ENCODE measurements at places on chromosomes 2 and 18. TPM values are rescaled to one million over a fixed set of nuclear protein-coding genes. Genes with fewer than 3 reads are reported as not detected.

- no peak for DNase-seq
Observed at GRCh38 chr2:57602733-57603132, 443.9 kb upstream of the VRK2 start.

DNA sequence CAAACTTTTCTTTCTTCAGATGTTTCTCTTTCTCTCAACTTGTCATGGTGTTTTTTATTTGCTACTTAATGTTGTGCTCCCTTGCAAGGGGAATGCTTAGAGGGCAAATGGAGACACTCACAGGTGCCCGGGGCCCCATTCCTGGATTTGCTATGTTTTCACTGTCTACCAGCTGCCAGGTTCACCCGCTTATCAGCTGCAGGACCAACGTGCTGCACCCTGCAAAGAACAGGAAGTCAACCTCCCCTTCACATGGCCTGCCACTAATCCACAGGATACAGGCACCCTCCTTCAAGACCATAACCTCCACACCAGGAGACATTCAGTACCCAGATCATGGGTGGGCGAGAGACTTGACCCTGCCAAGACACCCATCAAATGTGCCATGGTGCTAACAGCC, 237.6 kb upstream of the STON1 start:
- no peak for DNase-seq

DNA sequence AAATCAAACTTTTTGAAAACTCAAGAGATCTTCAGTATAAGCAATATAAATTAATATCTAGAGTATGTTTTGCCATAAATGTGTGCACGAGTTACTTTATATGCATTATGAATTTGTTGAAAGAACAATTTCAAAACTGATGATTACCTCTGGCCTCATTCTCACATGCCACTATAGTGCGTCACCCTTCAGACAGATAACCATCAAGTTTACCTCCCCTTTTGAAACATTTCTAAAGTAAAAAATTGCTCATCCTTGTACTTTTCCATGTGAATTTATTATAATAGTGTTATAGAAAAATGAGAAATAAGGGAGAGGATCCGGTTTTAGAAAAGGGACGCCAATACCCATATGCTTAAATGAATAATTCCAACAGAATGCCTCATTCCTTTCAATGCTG, 38.3 kb downstream of the ZEB2 start:
- DNase-seq: no peak

- no peak for DNase-seq
Observed at GRCh38 chr2:98063291-98063854, 23.6 kb upstream of the VWA3B start.

- DNase-seq: no peak
Observed at GRCh38 chr18:11548916-11549551, 60.4 kb upstream of the SLC35G4 start.

DNA sequence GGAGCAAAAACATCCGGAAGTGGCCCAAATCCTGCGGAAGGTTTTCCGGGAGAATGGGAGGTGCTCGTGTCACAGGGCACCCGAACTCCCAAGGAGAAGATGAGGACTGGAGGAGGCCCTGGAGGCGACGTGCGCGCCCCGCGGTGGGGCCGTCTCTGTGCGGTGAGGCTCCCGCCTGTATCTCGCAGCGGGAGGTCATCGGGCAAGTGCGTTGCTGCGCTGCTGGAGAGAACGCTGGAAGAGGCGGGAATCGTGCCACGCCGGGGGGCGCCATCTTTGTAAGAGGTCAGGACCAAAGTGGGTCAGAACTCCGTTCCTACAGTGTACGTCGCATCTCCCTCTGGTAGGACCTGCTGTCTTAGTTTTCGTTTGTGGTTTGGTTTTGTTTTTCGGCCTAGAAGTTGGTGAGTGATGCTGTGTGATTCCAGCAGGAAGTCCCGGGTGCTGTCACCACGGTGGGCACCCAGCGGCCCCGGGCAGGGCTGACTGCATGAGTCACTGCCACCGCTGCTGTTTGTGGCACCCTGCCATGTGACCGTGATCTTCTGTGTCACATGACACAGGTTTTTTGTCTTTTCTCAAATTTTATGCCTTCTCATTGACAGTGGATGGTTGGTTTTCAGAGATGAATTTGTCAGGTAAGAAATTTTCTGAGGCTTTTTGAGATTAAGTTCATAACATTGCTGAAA, 21.5 kb upstream of the ATP9B start:
- no peak for DNase-seq

- no peak for DNase-seq
Observed at GRCh38 chr18:74281011-74281979, 10.5 kb downstream of the CYB5A start.

DNA sequence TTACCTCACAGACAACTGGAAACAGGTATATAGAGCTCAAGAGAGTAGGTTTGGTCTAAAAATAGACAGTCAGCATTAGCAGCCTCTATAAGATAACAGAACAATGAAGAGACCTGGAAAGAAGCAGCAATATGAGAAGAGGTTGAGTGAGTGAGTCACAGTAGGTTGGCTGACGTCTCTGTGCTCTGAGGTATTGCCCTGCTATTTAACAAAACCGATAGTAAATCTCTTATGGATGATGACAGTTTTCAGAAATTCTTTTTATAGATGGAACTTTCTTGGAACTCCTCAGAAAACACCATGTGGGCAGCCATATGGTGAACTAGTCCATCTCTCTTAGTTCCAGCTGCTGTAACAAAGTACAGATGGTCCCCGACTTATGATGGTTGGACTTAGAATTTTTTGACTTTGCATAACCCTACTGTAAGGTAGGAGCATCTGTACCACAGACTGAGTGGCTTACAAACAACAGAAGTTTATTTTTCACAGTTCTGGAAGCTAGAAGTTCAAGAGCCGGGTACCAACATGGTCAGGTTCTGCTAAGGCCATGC, 123.5 kb downstream of the MBD2 start:
- DNase-seq: no peak

DNA sequence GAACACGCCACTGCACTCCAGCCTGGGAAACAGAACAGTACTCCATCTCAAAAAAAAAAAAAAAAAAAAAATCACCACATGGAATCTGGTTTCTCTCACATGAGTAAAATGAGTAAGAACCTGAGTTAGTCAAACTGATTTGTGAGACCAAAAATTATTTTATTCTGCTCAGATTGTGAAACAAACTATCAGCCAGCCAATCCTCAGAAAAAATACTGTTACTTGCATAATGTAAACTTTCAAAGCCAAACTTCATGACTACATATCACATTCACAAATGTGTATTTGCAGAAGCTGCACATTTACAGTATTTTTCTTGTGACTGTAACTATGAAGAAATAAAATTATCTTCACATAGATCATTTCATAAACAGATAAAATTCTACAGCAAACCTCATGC, 23.2 kb downstream of the SUMO1 start:
- DNase-seq: no peak

GRCh38 chr2:158273791-158274190, 172.1 kb downstream of the UPP2 start:
- no peak for DNase-seq

DNA sequence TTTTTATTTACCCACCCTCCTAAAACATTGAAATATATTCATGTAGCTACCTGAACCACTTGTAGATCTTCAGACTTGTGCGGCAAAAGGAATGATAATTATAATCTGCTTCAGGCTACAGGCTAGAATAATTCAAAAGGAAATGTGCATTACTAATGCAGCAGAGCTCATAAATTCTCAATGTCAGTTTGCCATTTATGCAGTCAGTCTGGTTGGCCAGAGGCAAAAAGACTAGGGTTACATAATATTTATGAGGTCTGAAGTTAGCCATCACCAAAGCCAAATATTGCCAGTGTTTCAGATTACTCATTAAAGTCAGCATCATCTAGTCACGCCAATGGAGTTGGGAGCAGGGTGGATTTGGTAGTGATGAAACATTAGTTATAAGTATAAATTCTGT, 38.9 kb downstream of the METAP1D start:
- DNase-seq: no peak

- no peak for DNase-seq
Observed at GRCh38 chr18:52340406-52341102, 557 bp downstream of the DCC start.

- DNase-seq: no peak
Observed at GRCh38 chr2:200159357-200159707, 147.2 kb upstream of the SPATS2L start.

- DNase-seq: no peak
Observed at GRCh38 chr18:6589923-6590322, 139.6 kb upstream of the ARHGAP28 start.

GRCh38 chr2:226794751-226795171, 4.9 kb downstream of the IRS1 start:
- DNase-seq: no peak

DNA sequence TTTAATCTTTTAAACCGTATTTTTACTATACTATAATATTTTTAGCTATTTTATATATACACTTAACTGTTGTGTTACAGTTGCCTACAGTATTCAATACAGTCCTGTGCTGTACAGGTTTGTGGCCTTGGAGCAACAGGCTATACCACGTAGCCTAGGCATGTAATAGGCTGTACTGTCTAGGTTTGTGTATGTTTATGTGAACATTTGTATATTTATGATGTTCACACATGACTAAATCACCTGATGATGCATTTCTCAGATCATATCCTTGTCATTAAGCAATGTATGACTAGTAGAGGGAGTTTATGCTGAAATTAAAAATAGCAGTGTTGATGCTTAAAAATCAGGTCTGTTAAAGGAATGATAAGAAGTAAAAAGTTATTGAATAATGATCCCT, 92.3 kb upstream of the RANBP2 start:
- no peak for DNase-seq

GRCh38 chr18:59416818-59417217, 57.8 kb upstream of the LMAN1 start:
- no peak for DNase-seq

- no peak for DNase-seq
Observed at GRCh38 chr2:189366349-189366748, 74.9 kb upstream of the WDR75 start.

CD207 gene
- 0.14 TPM for polyA plus RNA-seq

CREG2 gene
- polyA plus RNA-seq: 0.49 TPM

OBSL1 gene
- 149 TPM for polyA plus RNA-seq

R3HDM1 gene
- polyA plus RNA-seq: 27.5 TPM

MXD1 gene
- polyA plus RNA-seq: 13.4 TPM

RGPD4 gene
- polyA plus RNA-seq: 0.04 TPM

DYSF gene
- polyA plus RNA-seq: 9.9 TPM

SPDYA gene
- 1.5 TPM for polyA plus RNA-seq
